ENCODE measurements at places on chromosomes 6 and 20. TPM values are rescaled to one million over a fixed set of nuclear protein-coding genes. Genes with fewer than 3 reads are reported as not detected.

GRCh38 chr6:165266621-165267020, 42.8 kb downstream of the C6orf118 start:
- DNase-seq, result no peak
- H3K4me1 ChIP-seq, result no peaks in the 10 kb centered on the region
- H3K27me3 ChIP-seq, result peaks cover 24% of the 10 kb centered on the region
- no peak overlapping the region for H3K27ac ChIP-seq

- no peaks in the 10 kb centered on the region for H3K27me3 ChIP-seq
- no peak overlapping the region for H3K4me3 ChIP-seq
- H3K27ac ChIP-seq, result no peak overlapping the region
- H3K36me3 ChIP-seq, result peaks cover 5% of the 10 kb centered on the region
Observed at GRCh38 chr6:1337791-1338190, 25.9 kb downstream of the FOXQ1 start.

DNA sequence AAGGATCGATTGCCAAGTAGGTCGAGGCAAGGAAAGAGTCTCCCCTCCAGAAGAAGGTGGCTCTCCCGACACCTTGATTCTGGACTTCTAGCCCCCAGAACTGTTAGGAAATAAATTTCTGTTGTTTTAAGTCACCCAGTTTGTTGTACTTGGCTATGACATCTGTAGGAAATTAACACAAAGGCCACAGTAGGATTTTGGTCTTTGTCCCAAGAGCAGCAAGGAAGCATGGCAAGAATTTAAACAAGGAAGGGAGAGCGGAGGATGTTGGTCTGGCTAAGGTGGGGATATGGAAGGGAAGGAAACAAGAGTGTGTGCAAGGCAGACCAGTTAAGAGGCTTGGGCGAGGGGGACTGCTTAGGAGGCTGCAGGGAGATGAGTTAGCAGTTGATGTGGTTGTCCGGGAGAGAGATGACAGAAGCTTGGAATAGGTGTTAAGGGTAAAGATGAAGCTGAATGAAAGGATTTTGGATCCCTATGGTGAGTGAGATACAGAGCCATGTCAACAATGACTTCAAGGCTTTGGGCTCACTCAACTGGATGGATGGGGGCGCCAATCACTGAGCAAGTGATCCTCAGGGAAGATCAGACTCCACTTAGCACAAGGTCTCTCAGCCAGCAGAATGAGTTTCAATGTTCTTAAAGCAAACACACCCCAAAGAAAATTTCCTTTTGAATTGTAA, 140.5 kb upstream of the ZNF217 start:
- no peaks in the 10 kb centered on the region for H3K27me3 ChIP-seq
- no peak overlapping the region for H3K27ac ChIP-seq
- H3K4me1 ChIP-seq, result peaks cover 48% of the 10 kb centered on the region
- no peak overlapping the region for H3K4me3 ChIP-seq
- DNase-seq, result no peak

Gene APCDD1L
- total RNA-seq, result not detected

Gene UNC93A
- not detected for total RNA-seq

Gene ZNF165
- total RNA-seq, result 6.3 TPM

All from Calu3 (cell line).